NCI-H446 (cell line): ENCODE measurements at places on chromosomes 3 and 15.

- no peak for DNase-seq
These were observed 1.5 kb downstream of the SATB1 start for GRCh38 chr3:18423401-18424212.

DNA sequence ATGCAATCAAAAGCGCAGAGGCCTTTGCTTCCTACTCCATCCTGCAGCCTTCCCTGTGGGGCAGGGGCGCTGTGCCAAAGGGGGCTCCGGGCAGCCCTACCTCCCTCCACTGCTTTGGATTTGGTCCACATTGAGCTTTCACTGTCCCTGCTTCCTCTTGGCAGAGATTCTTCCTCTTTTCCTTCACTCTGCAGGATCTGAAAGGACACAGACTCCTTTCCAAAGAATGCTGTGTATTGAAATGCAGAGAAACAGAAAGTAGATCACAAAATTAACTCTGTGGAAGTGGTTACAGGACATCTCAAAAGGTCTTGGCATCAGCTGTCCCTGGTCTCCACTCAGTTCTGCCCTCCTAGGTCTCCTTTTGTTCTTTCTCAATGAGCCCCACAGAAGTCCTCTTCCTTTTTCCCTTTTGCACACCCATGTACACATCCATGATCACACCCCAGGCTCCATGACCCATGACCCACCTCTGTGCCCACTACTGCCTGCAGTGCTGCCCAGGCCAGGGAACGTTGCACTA lies 64.1 kb downstream of the CCR1 start:
- no peak for DNase-seq

- DNase-seq, result no peak
These were observed 52.0 kb downstream of the CMSS1 start for GRCh38 chr3:99869621-99870020.

DNA sequence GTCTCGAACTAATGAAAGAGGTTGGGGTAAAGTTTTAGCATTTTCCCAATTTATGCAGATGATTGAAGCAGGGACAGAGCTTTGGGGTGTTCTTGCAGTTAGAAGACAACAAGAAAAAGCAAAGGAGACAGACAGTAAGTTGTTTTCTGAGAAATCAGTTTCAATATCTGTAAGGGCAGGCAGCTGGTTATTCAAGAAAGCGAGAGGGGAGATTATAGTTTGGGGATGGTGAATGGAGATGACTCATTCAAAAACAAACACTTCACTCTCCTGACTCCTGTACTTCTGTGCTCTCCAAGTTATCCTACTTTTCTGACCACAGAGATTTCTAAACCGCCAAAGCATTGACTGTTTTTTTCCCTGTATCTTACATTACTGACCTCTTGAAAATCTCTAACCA lies 352.0 kb downstream of the GAP43 start:
- peak; percentile 26 for DNase-seq

DNA sequence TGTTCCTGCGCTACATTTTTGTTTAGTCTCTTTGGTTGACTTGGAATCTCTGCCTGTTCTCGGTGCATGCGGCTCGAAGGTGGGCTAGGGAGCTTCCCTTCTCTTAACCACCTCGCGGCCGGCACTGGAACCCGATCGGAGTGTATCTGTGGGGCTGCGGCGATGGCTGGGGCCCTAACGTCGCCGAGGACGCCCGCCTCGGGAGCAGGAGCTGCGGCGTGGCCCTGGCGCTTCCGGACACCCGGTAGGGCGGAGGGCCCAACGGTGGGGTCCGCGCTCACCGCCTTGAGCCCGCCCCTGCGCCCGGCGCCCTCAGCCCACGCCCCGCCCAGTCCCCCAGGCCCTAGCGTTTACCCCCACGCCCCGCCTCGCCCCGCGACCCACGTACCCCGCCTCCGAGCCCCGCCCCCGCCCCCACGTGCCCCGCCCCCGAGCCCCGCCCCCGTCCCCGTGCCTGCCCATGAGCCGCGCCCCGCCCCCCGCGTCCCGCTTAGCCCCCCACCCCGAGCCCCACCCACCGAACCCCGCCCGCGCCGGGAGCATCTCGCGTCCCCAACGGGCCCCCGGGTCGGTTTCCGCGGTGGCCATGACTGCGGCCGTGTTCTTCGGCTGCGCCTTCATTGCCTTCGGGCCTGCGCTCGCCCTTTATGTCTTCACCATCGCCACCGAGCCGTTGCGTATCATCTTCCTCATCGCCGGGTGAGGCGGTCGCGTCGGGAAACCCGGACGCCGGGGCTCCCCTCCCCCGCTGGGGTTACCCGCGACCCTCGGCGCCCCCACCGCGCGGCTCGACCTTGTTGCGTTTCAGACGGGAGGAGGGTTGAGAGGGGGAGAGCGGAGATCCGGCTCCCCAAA lies at the start of gene APH1B:
TSS of gene APH1B (plus strand) at position 568 of the 855 bp plus-strand sequence. CDS start at position 587, 19 bp downstream.
- peak; percentile 33 for DNase-seq

- no peak for DNase-seq
These were observed 58.6 kb downstream of the DLG1 start for GRCh38 chr3:197239857-197240256.

DNA sequence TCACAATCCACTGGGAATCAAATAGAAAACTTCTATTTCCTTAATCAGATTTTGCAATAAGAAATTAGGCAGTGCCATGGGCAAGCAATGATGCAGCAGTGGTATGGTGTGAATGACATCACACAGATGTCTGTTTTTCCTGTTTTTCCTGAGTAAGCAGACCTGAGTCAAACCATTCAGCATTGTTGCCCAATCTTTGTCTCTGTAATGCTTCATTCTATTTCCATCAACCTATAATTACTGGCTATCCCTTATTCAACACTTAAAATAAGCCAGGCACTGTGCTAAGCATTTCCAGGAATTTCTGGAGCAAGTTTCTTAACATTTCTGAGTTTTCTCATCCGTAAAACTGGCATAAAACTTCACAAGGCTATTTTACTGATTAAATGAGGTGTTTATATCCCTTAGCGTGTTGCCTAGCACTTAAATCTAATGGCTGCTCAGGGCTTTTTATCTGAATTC lies 11.3 kb upstream of the OXSR1 start:
- no peak for DNase-seq
